Left ventricle myocardium inferior (tissue), 1 donor: ENCODE measurements at places on chromosomes 16 and 17.

DNA sequence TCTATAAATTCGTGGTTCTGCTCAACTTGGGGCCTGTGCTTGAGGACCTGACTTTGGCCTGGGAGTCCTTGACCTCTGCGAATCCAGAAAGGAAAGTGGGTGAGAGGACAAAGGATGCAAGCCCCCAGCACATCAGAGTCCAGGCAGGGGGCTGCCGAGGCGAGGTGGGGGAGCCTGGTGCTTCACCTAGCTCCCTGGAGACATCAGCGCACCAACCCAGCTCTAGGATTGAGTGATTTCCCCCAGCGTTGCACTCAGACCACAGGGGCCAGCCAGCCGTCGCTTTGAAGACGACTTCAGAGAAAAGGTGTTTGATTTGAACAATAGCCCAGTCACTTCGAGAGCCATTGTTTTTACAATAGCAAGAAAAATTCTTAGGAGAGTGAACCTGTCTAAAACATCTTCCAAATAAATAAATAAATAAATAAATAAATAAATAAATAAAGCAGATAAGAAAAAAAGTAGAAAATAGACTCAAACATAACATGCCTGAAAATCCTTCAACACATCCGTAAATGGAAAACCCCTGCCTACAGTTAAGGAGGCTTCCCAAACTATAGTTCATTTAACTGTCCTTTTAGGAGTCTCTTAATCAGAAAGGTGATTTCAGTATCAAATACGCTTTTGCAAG lies 180.9 kb downstream of the RBFOX3 start:
- DNase-seq, result no peak

DNA sequence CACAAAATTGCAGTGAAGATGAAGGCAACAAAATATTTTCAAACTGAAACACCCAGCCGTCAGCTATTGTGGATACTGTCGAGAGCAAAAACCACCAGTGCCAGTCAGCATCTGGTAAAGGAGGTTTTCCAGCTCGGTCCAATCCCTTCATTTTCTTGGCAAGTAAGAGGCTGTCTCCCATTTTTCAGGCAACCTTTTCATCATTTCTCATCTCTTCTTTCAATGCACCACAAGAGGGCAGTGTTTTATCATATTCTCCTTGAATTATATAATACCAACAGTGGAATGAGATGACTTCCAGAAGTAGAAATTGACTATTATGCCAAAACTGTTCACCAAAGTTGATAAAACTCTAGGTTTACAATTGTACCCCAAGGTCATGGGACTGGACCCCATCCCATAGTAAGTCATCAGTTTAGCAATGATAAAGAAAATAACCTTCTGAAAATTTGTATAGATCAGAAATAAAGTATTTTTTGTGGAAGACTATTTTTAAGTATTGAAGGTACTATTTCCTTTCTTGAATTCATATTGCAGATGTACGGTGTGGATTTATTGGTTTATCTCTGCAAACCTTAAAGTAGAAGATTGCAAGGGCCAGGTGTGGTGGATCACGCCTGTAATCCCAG lies 16.8 kb downstream of the NQO1 start:
- no peak for DNase-seq

- no peak for DNase-seq
Observed at GRCh38 chr16:68645494-68646388, 631 bp downstream of the CDH3 start.

DNA sequence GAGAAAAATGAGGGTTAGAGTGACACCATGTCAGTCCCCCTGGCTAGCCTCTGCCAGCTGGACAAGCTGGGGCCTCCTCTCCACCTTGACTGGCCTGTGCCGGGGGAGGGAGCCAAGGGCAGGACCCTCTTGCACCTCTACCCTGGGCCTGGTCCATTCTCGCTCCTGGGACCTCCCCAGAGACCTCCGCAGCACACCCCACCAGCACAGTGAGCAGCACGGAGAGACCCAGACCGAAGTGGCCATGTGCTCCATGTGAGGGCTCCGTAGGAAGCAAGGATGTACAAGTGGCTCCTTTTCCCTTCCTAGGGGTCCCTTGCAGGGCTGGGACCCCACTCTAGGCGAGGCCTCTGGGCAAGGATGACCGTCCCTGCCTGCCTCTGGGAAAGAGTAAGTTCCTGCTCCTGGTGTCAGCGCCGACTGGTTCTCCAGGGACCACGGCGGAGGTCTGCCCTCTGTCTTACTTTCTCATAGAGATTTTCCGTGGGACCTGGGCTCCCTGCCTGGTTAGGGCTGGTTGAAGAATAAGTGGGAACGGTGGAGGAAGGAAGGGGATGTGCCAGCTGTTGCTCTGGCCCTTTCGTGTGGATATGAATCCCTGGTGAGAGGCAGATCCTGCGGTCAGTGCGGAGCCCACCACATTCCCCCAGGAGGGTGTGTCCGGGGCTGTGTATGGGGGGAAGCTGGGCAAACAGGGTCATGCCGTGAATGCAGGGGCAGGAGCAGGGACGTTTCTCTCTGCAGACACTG lies 124.2 kb downstream of the METRNL start:
- DNase-seq, result peak; percentile 11

- DNase-seq, result peak; percentile 36
Observed at GRCh38 chr17:49210158-49211029, at the start of the genes ABI3 and GNGT2. ABI3 (plus strand) TSS chr17:49210707; CDS start chr17:49210725, 18 bp downstream. GNGT2 (minus strand) TSS chr17:49210574; CDS start chr17:49207422, 3,152 bp downstream.

GRCh38 chr17:59810894-59811153 lies 81.9 kb downstream of the TUBD1 start:
- no peak for DNase-seq

DNA sequence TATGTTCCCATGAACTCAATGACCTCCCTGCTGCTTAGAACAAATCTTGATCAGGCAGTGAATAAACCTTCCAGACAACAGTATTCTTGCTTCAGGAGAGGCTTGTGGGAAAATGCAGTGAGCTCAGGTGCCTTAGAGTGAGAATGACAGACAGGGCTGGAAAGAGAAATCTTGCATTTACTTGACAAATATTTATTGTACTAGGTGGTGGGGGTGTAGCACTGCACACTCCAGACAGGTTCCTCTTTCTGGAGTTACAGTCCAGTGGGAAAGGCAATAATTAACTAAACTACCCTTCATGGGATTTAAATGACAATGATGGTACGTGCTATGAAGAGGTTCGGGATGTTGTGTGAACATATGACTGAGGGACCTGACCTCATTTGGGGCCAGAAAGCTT lies 182.9 kb downstream of the SHISA9 start:
- no peak for DNase-seq

DNA sequence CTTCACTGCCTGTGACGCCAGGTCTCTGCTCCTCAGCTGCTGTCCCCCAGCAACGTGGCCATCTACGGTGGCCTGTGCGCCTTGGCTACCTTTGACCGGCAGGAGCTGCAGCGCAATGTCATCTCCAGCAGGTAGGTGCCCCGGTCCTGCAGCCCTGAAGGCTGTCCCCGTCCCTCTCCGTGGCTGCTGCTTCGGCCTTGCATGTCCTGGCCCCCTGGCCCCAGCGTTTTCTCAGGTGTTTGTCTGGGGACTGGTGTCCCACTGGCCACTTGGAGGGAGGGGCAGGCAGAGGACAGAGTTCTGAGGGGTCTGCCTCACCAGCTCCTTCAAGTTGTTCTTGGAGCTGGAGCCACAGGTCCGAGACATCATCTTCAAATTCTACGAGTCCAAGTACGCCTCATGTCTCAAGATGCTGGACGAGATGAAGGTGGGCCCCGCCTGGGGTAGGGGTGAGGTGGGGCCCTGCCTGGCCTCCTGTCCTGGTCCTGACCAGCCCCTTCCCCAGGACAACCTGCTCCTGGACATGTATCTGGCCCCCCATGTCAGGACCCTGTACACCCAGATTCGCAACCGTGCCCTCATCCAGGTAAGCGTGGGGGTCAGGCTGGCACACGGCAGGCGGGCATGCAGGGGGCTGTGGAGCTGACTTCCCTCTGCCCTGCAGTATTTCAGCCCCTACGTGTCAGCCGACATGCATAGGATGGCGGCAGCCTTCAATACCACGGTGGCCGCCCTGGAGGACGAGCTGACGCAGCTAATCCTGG lies 4.4 kb downstream of the GPS1 start:
- no peak for DNase-seq

DNA sequence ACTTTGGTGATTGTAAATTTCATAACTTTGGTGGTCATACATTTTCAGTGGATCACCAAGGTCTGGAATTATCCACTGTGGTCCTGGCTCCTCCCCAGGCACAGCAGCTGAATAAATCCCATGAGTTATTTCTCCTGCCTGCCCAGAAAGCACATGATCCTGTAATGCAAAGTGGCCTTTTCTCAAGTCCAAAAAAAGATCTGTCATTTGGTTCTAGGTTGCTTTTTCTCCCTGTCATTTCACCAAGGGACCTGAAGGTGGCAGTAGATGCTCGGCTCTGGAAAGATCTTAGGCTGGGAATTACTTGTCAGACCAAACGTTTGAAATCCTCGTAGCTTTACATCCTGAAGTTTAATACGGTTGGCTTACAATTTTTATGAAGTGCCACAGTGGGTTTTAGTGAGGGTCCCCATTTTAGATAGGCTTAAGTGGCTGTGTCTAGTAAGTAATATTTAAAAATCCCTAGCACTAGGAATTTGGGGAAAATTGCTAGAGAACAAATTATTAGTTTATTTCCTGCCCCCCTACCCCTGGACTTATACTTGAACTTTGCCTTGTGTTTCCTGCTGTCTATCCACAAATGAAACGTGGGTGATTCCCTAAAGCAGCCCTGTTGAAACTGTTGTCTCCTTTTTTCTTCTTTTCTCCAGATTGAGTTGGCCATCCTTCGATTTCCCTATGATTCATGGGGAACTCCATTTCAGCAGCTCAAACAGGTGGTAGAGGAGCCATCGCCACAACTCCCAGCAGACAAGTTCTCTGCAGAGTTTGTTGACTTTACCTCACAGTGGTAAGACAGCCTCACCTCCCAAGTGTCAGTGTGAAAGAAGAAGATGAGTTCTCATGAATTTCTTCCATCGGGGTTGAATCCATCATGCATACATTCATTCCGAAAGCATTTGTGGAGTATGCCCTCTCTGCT lies 111.7 kb downstream of the MAP2K6 start:
- DNase-seq, result peak; percentile 18

- no peak for DNase-seq
Observed at GRCh38 chr16:11495066-11495407, 91.7 kb downstream of the LITAF start.

DNA sequence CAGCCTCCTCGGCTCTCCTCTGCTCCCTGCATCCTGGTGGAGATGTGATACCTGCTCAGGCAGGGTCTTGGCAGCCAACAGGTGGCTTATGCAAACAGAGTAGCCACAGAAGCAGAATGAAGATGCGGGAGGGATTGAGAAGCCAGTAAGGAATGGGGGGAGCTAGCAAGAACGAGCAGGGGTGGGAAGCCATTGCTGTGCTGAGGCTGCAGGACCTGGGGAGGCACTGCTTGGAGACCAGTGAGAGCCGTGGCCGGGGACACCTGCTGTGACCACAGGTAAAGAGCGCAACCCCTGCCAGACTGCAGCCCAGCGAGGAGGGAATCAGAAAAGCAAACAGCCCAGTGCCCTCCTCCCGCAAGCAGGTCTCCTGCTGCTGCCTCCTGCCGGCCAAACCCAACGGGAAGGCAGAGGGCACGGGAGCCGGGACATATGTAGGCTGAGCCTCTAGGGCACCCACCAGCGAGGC lies 14.7 kb downstream of the AIPL1 start:
- DNase-seq, result no peak

- DNase-seq, result no peak
Observed at GRCh38 chr17:77888242-77889134, 70.0 kb upstream of the TNRC6C start.

DNA sequence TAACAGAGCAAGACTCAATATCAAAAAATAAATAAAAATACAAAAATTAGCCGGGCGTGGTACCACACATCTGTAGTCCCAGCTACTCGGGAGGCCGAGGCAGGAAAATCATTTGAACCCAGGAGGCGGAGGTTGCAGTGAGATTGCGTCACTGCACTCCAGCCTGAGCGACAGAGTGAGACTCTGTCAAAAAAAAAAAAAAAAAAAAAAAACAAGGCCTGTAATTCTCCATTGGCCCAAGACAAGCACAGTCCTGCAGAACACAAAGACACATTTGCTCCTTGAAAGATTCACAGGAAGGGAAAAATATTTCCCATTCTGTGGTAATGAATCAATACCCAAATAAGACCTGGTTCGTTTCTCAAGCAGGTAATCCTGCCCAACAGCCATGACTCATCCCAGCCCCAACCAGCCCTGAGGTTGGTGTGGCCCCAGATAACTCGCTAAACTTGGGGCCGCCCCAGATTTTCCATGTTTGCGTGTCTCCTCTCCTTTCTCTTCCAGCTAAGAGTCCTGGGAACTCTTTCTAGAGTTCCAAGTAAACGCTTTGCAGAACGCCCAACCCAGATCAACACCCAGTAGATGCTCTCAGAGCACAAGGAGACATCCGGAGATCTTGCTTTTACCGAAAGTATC lies 40.3 kb upstream of the SNN start:
- DNase-seq, result no peak

DNA sequence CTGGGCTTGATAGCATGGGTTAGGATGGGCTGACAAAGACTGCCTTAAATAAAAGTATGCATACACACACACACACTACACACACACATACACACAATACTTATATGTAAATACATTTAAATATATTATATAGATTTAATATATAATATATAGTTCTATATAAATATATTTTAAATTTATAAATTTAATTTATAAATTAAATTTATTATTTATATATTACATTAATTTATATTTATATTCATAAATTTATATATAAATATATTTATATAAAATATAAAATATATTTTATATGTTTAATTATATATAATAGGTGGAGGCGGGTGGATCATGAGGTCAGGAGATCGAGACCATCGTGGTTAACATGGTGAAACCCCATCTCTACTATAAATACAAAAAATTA lies 83.2 kb downstream of the CDH13 start:
- DNase-seq, result no peak

GRCh38 chr16:13957197-13958078 lies 37.5 kb downstream of the ERCC4 start:
- DNase-seq, result peak; percentile 41

- peak; percentile 69 for DNase-seq
Observed at GRCh38 chr17:17206124-17206912, at the start of gene PLD6. PLD6 (minus strand) TSS chr17:17206333; CDS start chr17:17206286, 47 bp downstream.

GRCh38 chr17:30832438-30833124 lies 815 bp downstream of the ATAD5 start:
- DNase-seq, result no peak

DNA sequence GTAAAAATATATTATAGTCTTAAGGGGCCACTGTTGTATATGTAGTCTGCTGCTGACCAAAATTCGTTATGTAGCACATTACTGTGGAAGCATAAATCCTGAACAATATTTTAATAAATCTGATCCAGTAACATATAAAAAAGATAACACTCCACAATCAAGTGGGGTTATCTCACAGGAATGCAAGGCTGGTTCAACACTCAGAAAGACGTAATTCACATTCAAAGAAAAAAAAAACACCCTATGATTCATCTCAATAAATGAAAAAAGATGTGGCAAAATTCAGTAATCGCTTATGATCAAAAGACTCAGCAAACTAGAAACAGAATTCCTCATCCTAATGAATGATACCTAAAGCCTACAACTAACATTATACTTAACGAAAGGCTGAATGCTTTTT lies 47.8 kb downstream of the CREBBP start:
- DNase-seq, result no peak

- DNase-seq, result no peak
Observed at GRCh38 chr16:6019490-6019991, 921.9 kb upstream of the EEF2KMT start.
